GM23248 (cell line): ENCODE measurements at places on chromosomes 7 and 10.
A peak's percentile ranks its signal among the peaks of the same experiment; 100 is the strongest.

DNA sequence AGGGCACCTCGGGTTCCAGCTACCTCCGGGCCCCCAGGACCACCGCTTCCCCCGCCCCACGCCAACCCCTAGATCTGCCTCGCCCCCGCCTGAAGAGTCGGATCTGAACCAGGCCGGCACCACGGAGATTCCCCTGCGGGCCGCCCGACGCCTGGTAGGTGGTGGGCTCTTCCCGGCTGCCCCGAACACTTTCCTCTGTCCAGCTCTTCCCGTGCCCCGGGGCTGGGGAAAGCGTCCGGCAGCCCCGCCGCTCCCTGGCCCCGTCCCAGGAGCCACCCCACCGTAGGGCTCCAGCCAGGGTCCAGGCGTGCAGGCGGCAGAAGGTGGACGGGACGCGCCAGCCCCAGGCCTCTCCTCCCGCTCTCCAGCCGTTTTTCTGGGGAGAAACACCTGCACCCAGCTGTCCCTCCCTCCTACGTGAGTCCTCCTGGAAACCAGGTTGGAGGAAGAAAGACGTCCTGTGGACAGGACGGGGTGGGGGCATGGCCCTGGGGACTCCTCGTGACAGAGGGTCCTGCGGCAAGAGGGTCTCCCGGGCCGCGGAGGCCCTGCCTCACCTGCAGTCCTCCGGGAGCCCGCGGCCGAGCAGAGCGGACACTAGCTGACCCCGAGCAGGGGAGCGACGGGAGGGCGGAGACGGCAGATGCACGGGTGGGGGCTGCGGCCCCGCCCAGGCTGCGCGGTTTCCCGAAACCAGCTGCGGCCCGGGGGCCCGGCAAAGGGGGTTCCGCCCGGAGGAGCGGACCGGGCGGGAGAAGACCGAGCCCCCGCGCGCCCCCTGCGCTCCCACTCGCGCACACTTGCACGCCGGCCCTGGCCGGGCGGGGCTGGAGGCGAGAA lies at the start of gene TMEM176B:
Gene TMEM176B, minus strand, starts transcription at position 624 of the 840 bp plus-strand sequence. CDS start 3,795 bp downstream, outside the sequence.
- no peak for DNase-seq

DNA sequence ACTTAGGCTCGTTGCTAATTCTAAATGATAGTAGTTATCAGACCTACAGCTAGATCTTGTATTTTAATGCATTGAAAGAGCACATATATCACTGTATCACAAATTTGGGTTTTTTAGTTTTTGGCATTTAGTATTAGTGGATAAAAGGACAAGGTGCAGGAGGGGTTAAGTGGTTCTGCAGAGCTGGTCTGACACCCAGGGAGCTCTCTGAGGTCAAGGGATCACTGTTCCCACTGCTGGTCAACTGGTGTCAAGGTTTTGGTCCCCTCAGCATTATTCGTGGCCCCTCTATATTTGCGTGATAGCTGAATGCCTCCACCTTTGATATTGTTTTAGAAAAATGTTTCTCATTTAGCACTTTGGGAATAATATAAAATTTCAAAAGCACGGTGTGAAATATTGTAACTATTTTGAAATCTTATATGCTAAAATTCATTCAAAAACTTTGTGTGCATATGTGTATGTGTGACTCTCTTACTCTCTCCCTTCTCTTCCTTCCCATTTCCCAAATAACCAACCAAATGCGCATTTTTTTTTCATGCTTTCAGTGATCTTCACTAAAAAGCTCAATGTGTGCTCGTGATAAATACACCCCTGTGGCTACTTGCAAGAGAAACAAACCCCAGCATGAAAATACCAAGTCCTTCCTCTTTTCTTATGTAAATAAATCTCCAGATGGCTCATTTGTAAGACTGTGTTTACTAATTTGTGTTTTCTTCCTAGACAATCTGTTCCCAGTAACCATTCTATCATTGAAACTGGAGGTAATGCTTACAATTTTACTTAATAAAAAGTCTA lies 309.2 kb downstream of the FGFR2 start:
- DNase-seq: no peak

DNA sequence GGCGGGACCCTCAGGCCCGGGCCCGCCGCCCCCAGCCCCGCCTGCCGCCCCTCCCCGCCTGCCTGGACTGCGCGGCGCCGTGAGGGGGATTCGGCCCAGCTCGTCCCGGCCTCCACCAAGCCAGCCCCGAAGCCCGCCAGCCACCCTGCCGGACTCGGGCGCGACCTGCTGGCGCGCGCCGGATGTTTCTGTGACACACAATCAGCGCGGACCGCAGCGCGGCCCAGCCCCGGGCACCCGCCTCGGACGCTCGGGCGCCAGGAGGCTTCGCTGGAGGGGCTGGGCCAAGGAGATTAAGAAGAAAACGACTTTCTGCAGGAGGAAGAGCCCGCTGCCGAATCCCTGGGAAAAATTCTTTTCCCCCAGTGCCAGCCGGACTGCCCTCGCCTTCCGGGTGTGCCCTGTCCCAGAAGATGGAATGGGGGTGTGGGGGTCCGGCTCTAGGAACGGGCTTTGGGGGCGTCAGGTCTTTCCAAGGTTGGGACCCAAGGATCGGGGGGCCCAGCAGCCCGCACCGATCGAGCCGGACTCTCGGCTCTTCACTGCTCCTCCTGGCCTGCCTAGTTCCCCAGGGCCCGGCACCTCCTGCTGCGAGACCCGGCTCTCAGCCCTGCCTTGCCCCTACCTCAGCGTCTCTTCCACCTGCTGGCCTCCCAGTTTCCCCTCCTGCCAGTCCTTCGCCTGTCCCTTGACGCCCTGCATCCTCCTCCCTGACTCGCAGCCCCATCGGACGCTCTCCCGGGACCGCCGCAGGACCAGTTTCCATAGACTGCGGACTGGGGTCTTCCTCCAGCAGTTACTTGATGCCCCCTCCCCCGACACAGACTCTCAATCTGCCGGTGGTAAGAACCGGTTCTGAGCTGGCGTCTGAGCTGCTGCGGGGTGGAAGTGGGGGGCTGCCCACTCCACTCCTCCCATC lies 82.7 kb downstream of the PAX2 start:
- DNase-seq: peak; percentile 64

- no peak for DNase-seq
Observed at GRCh38 chr10:107072786-107073185, 91.7 kb downstream of the SORCS1 start.

DNA sequence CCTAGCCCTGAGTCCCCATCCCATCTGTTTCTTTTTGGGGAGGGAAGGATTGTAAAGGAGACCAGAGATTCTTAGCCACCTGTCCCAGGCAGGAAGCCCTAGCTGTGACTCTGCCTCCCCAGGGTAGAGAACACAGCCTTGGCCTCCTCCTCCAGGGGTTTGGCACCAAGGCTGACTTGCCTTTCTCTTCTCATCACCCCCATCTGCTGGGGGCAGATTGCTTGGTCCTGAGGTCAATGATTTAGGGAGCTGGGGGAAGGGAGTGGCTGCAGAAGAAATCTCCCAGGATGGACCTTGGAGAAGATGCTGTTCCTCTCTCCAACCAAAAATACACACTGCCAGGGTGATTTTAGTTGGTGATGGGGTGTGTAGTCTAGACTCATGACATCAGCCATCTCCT lies 2.6 kb upstream of the MNX1 start:
- no peak for DNase-seq

DNA sequence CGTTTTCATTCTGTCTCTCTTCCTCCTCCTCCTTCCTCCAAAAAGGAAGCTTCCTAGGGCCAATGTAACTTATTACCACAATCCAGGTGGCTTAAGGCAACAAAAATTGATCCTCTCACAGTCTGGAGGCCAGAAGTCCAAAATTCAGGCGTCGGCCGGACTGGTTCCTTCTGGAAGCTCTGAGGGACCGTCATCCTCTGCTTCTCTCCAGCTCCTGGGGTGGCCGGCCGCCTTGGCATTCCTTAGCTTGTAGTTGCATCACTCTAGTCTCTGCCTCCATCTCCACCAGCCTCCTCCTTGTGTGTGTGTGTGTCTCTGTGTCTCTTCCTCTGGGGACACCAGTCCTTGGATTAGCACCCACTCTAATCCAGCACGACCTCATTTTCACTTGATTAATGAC lies 89.0 kb upstream of the NPTX2 start:
- no peak for DNase-seq

- no peak for DNase-seq
Observed at GRCh38 chr7:30430777-30431176, 47.8 kb downstream of the NOD1 start.

- DNase-seq: no peak
Observed at GRCh38 chr7:27912751-27913150, 172.8 kb downstream of the TAX1BP1 start.

GRCh38 chr10:60679388-60679990 lies 98.8 kb upstream of the CDK1 start:
- DNase-seq: no peak

DNA sequence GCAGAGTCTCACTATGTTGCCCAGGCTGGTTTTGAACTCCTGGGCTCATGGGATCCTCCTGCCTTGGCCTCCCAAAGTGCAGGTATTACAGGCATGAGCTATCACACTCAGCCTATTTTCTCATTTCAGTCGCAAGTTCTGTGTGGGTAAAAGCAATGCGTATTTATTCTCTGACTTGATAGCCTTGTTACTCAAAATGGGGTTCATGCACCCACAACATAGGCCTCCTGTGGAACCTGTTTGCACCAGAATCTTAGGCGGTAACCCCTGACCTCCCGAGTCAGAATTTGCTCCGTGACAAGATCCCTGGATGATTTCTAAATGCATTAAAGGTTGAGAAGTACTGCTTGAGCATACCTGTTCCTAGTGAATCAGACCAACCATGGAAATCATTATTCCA lies 7.3 kb downstream of the IL2RA start:
- no peak for DNase-seq

DNA sequence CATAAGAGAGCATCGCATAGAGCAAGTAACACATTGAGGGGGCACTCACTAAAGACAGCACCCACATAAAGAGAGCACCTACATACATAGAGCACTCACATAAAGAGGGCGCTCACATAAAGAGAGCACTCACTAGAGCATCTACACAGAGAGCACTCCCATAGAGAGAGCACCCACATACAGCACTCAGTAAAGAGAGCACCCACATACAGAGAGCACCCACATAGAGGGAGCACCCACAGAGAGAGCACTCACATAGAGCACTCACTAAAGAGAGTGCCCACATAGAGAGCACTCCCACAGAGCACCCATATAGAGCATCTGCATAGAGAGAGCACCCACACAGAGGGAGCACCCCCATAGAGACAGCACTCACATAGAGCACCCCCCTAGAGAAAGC lies 47.8 kb downstream of the INSIG1 start:
- no peak for DNase-seq

DNA sequence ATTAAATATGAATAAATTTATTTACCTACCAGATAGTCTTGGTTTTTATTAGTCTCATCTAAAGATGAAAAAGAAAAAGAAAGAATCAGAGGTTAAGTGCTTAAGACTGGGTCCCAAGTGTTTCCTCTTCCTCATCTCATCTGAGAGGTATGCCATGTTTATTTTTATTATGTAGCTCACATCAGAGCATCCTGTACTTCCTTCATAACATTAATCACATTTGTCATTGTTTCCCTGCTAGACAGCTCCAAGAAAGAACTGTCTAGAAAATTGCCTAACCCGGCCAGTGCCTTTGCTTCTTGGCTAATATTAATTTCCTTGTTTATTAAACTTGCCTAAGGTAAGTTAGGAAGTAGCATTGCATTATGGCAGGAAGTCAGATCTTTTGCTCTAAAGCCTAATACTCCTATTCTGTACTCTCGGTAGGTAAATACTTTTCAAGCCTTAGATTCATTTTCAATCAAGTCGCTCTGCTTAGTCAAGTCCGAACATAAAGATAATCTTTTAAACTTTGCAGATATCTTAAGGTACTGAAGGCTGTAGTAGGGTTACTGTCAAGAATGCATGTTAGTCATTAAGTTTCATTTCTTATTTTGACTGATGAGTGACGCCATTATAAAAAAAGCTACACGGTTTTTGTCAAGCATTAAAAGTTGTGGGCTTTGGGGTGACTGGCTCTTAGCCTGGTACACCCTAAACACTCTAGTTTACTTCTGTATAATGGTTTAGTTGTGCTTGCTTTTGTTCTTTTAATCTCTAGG lies 47.4 kb downstream of the ZMYND11 start:
- DNase-seq: no peak

DNA sequence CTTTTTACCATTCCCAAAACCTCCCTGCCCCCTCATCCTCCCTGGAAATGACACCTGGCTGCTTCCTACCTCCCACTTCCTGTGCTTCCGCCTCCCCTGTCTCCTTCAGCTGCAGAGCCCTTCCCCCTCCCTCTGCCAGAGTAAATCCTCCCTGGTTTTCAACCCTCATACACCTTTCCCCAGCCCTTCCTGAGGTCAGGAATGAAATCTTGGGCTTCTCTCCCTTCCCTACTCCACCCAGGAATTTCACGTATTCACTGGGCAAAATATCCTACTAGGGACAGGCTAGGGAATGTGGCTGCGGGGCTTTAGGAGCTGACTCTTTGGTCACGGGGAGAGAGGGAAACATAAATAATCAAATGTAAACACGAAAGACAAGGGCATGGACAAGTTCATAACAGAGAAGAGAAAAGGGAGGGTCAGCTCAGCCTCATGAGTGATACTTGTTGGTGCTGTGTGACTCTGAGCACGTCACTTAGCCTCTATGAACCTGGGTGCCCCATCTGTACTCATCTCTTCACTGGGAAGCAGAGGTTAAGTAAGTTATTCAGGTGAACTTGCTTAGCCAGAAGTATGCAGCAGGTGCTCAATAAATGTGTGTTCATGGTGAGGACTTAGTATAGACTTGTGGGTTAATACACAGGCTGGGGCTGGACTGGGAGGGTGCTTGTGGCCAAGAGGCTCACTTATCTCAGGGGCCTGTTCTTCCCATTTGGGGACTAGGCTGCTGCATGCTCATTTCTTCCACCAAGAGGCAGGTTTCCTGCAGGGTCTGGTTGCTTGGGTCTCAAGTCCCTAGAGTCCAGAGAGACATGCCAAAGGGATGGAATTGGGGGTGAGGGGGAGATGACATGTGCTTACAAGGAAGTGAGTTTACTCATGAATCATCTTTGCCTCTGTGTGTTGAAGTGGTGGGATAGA lies 10.0 kb upstream of the DUSP5 start:
- no peak for DNase-seq

DNA sequence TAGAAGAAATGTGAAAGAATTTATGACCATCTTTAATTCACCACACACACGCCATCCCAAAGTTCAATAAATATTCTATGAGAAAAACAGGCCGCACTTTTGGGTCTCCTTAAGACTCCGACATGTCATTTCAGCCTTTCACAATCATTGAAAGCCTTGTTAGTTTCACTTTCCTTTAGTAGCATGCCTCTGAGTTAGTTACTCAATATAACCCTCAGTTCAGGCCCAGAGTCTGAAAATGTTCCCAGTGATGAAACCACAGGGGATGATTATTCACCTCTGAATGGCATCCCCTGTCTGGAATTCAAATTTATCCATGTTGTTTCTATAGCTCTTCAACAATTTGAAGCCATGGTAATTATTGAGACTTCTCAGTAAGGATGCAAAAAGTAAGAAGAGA lies 278.1 kb upstream of the NRP1 start:
- peak; percentile 92 for DNase-seq

DNA sequence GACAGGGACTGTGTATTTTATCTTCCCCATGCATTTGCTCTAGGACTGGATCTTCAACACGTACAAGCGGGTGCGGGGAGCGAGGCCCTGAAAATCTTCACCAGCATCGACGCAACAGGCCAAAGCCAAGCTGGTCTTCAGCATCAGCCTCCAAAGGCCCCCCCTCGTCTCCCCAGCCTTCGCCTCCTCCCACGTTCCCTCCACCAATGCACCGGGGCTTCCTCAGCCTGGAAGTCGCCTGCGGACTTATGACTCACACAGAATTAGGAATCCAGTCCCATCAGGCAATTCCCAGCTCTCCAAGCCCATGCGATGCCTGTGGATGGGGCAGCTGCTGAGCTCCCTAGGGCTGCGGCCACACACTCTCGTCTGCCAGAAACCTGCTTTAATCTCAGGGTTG lies 36.3 kb upstream of the RNF32 start:
- DNase-seq: peak; percentile 12
